GM12865 (cell line): ENCODE measurements at places on chromosomes 4 and X.
A peak's percentile ranks its signal among the peaks of the same experiment; 100 is the strongest.

DNA sequence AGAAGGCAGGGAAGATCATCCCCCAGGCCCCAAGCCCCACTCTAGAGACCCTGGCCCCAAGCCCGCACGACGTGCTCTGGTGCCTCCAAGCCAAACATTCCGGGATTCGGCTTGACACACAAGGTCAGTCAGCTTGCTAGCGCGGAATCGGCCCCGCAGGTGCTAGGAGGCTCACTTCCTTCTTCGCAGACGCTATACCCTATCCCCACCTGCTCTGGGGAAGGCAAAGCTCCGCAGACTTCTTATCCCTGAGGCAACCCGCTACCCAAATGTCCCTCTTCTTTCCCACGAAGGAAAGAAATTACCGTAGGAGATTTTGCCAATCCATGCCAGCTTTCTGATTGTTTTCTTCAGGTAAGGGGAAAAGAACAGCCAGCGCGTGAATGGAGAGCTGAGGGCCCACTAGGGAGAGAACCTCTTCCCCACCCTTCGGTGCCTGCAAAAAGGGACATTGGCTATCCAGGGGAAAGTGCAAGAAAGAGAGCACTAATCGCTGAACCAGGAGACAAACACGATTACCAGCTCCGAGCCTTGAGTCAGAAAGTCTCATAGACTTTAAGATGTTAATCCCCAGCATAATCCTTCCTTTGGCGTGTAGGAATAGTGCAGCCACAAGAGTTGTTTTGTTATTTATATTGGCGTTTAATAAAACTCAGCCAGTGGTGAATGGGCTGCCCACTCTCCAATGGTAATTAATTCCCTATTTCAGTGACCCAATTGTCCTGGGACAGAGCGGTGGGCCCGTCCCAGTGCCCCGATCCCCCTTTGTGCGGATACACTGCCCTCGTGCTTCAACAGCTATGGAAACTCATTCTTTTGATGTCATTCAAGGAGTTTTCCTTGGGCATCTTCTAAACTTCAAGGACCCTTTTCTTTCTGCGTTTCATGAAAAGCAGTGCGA, 5.4 kb upstream of the NEUROG2 start:
- peak; percentile 42 for DNase-seq

DNA sequence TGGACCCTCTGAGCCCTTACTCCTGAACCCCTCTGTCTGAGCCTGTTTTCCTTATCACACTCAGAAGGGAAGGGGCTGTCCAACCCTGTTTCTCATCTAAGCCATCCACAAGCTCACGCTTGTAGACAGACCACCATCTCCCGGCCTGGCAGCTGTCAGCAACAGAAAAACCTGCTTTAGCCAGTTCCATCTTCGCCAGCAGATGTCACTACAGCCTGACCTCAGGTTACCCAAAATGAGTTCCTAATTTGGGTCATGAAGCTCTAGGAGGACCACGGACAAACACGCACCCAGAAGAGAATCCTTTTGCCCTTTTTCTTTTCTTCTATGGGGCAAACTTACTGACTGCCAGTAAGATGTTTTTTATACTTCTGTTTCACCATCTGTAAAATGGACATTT, 445.4 kb downstream of the BCOR start:
- peak; percentile 55 for DNase-seq

GRCh38 chr4:26632916-26633315, 49.0 kb downstream of the TBC1D19 start:
- DNase-seq = no peak

- DNase-seq = no peak
These were observed 21.8 kb upstream of the CAMK2D start for GRCh38 chr4:113783289-113783688.

DNA sequence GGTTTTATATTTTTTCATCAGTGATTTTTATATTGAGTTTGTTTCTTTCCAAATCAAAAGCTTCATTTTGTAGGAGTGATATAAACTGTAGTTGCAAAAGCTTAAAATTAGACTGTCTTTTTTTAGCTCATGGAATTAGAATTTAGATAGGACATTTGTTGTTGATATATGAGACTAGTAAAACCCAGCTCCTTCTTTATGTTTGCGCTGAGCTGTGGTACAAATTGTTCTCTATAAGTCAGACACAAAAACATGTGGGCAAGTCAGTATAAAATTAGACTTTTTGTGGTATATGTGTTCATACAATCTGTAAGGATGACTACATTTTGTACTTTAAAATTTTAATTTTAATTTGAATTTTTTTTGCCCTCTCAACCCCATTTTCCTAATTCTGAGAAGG, 18.3 kb downstream of the FHIP1A start:
- no peak for DNase-seq

DNA sequence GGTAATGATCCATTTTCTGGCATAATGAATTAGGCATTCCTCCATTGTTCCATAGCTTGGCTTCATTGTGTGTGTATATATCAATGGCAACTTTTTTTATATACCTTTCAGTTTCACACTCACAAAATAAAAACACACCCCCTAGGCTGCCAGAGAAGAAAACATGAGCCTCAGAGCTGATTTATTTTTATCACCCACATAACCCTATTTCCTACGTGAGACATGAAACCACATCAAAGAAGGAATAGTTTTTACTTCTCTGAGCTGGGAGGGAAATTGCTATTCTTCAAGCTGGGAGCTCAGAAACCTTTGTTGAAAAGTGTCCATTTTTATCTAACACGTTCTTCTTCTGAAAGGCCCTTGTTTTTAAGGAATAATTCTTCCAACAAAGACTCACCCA, 126.7 kb upstream of the RAI2 start:
- peak; percentile 0 for DNase-seq

GRCh38 chrX:23952984-23953907, 45.4 kb downstream of the CXorf58 start:
- peak; percentile 65 for DNase-seq

DNA sequence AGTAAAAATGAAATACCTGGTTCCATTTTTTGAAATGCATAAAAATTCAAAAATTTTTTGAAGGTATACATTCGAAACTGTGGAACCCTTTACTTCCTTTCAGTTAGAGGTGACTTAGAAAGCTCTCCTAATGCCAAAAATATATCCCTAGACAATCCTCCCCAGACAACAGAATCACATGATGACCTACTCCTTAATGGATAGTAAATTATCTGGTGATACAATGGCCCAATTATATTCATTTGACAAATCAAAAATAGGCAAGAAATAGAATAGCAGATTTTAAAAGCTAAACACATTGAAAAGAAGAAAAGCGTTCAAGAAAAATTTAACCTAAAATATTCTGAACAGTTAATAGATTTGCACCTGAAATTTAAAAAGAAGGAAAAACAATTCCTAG, 3.5 kb upstream of the UGT2A2 start:
- DNase-seq = no peak

DNA sequence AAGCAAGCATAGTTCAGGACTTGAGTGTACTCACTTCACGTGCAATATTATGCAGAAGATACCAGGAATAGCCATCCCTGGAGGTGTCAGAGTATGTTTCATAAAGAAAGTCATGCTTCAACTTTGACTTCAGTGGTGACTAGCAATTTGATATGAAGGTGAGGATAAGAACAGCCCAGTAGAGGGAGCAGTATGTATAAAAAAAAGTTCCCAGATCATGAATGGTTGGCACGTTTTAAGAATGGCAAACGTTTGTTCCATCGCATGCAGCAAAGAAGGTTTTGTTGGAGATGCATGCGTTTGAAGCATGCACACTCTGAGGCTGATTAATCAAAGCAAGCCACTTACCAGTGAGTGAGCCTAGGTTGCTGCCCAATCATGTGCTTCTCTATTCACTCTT, 33.5 kb upstream of the SLITRK4 start:
- no peak for DNase-seq

GRCh38 chr4:41174444-41174843, 39.9 kb downstream of the APBB2 start:
- no peak for DNase-seq

- no peak for DNase-seq
These were observed 34.1 kb upstream of the NAF1 start for GRCh38 chr4:163200727-163201349.

GRCh38 chr4:169070071-169070894, 60.2 kb upstream of the CBR4 start:
- no peak for DNase-seq

- peak; percentile 31 for DNase-seq
These were observed 11.0 kb upstream of the EIF4E start for GRCh38 chr4:98939892-98940298.

DNA sequence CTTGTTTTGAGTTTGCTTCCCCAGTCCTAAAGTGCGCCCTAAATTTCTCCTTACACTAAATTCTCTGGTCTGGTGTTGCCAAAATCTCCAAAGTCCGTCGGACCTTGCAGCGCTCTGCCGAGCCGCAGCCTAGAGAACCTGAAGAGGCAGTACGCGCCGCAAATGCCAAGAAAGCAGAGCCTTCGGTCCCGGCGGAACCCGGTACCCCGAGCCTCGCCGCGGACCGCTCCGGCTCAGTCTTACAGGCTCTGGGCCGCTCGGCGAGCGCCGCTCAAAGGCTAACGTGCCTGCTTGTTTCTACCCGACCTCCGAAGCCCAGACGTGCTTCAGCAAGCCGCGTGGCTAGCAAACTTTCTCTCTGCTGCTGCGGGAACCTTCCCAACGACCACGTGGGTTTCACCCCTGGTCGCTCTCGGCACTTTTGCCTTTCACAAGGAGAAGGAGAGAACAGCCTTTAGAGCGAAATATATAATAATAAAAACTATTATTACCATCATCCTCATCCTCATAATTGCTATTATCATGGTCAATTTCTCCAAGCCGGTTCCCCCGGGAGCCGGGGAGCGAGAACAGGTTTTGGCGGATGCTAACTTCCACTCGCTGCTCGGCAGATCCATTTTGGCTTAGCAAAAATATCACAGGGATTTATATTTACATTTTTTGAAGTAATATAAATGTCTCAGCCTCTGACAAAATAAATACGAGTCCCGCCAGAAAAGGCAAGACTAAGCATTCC, 2.2 kb upstream of the HTR2C start:
- DNase-seq = no peak

DNA sequence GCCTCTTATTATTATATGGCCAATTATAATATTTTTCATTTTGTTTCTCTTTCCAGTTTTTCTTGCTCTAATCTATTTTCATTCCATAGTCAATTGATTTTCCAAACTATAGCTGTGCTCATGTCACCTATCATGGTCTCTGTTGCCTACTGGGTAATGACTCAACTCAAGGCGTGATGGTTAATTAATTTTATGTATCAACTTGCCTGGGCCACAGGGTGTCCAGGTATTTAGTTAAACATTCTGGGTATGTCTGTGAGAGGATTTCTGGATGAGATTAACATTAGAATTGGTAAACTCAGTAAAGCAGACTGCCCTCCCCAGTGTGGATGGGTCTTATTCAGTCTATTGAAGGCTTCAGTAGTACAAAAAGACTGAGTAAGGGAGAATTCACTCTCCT, 9.9 kb downstream of the FHIP1A start:
- DNase-seq = no peak

DNA sequence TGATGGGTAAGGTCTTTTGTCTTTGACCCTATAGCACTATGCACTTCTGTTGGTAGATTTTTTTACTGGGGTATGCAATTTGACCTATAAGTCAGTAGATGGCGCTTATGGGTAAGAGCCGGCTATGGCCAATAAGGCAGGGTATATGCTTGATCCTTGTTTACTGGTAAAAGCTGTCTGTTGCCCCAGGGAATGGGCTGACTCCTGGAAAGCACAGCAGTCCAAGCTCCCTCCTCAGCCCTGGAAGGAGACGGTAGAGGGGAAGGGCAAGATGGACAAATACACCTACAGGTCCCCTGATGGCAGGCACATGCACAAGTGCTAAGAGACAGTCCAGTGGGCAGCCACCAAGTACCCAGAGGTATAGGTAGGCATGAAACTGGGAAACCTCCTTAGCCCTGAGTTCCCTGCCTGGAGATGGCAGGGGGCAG, 63.7 kb downstream of the ADAMTS3 start:
- peak; percentile 41 for DNase-seq

GRCh38 chrX:119132961-119133360, 5.3 kb upstream of the KIAA1210 start:
- no peak for DNase-seq

- DNase-seq = peak; percentile 95
These were observed 18.5 kb upstream of the PIM2 start for GRCh38 chrX:48937054-48937907.

DNA sequence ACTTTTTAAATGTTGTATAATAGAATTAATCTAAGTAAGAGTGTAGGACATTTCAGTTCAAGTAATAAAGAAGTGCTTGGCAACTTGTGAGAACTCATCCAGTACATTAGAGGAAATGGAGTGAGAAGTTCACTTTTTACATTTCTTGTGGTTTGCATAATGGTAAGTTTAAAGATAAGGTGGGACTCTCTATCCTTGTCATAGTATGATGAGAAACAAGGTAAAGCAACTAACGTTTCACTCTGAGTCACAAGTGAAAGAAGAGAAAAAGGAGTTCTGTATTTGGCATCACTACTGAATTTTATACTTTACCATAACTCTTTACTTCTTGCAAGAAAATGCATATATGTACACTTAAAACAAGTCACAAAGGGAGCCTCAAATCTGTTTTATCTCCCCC, 219.4 kb downstream of the SLC4A4 start:
- DNase-seq = peak; percentile 15

DNA sequence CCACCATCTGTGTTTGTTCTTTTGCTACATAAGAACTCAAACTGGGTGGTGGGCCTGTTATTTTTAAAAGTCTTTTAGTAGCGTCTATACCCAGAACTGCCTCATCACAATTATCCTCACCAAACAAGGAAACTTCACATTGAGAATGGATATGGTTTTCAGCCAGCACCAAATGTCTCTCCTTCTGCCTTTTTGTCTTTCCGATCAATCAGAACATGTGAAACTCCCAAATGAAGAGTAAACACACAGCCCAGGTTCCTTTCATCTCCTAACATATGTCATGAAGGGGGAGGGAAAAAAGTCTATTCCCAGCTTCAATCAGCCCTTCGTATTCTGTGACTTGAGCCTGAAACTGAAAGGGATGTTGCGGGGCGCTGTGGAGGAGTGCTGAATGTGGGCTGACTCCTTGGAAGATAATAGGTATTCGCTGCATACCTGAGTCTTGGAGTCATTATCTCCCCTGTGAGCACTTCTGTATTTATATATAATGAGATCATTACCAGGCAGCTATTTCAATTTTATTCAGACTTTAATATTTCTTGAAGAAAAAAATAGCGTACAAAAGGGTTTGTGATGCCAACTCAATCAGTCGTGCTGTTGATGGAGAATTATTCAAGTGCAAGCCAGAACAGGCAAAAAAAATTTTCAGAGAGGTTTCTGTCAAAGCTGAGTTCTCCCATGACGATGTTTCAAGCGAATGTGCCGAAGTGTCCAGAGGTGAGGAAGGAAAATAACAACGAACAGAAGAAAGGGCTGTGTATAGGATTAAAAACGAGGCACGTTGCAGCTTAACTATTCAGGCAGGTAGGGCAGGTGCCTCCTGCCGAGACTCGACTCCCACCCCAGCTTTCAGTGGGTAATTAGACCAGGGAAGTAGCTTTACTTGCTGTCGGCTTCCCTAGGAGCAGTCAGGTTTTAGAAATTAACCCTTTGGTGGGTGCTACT, 163.9 kb upstream of the NOCT start:
- no peak for DNase-seq

GRCh38 chr4:140980426-140981200, 152.7 kb downstream of the RNF150 start:
- peak; percentile 5 for DNase-seq
